ENCODE measurements at places on chromosomes 1 and 21.

GRCh38 chr1:233016798-233017197 is 66.4 kb downstream of the NTPCR start:
- DNase-seq: no peak

DNA sequence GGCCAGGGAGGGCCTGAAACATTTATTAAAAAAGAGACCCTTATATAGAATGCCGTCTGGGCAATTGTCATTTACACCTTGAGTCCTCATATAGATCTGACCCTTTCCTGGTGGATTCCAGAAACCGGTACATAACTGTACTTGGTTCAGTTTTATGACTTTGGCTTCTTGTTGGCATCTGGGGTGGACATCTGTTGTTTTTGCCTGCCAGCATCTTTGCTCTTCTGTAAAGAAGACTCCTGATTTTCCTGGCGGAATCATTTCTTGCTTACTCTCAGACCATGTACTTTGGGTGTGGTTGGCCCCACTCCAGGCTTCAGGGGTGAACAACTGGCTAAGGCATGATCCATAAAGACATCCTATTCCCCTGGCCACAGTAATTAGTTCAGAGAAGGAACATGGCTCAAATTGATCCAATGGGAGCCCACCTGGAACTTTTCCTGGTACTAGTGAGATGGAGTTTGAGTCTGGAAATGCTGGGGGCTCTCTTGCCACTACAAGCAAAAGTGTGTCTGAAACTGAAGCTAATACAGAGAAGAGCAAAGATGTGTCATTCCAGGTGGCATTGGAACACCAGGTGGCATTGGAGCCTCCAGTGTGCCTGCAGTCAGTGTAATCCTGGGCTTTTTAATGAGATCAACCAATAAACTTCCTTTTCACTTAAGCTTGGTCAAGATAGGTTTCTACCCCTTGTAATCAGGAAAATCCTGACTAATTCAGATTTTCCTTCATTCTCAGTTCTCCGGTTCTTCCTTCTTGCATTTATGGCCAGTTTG is 332.5 kb upstream of the CAMK1G start:
- DNase-seq: no peak

DNA sequence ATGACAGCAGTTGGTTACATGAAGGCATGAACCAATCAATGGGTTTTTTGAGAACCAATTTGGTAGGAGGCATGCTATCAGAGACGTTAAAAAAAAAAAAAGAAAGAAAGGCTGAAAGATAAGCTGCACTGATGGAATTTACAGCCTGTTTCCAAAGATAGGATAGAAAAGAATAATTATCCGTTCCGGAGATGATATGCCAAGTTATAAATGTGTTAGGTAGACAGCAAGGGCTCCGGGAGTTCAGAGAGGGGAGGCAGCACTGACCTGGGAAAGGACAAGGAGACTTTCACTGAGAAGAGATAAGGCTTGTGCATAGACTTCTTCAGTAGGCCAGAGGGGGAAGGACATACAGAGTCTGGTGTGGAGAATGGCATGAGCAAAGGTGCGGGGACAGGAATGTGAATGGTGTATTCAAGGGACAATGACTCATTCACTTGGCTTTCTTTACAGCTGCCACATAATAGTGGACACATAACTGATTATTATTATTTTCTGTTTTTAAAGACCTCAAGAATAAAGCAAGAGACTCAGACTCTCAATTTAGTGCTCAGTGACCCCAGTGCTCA is 24.8 kb upstream of the ACBD6 start:
- DNase-seq: no peak

- no peak for DNase-seq
Observed at GRCh38 chr21:30582870-30583269, 7.3 kb downstream of the KRTAP22-2 start.

- DNase-seq: peak; percentile 77
Observed at GRCh38 chr1:192530254-192530653, 45.3 kb upstream of the RGS1 start.

DNA sequence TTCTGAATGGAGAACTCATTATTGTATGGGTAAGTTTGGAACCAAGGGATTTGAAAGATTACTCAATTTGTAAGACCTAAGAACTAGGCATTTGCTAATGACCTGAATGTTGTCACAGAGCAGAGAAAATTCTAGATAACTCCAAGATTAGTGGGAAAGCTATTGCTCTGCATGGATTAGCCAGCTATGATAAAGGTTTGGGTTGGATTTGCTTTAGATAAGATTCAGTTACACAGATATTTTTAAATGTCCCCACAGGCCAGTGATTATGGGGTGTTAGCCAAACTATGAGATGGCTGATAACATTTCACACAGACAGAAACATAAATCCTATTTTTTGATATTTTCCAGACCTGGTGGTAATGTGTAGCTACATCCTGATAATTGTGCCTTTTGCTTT is 88.2 kb downstream of the NTPCR start:
- no peak for DNase-seq

DNA sequence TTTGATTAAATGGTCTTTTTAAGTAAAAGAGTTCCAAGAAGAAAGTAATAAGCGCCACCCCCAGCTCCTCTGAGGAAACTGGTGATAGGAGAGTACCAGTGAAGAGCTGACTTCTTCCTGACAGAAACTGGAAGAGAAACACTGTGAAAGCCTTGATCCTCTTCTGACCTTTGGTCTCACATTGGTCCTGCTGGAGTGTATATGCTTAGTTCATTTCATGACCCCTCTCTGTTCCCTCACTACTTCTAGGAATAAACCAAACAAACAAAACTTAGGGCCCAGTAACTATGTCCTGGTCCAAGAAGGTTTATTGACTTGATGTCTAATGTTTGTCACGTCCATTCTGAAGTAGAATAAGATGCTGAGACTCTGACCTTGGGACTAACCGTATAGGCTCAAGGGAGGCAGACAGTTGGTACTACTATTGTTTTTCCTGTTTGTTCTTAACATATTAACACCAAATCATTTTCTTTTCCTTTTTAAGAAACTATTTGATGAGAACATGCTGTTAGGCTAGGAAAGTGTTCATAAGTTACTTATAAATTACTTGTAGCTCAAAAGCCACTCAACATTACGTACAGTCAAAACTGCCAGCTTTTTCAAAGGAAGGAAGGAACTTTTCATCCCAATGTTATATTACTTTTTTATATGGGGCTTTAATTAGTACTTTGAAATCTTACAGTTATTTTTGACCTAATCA is 57.9 kb downstream of the MIER1 start:
- no peak for DNase-seq

GRCh38 chr1:64826991-64827390 is 82.1 kb downstream of the RAVER2 start:
- no peak for DNase-seq

DNA sequence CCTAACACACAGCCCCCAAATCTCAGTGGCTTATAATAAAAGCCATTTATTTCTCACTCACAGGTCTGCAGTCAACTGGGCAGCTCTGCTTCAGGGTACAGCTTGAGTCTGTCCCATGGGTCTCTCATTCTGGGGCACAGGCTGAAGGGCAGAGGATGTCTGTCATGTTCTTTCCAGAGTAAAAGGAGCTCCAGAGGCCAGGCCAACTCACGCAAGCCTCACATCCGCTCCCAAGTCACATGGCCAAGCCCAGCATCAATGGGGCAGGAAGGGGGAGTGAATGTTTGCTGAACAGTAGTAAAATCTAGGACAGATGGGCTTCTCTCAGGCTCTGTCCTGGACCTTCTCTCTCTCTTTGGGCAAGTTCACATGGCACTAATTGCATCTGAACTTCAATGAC is 7.1 kb upstream of the SSBP3 start:
- DNase-seq: no peak

- no peak for DNase-seq
Observed at GRCh38 chr1:212727386-212728181, 27.9 kb upstream of the BATF3 start.

GRCh38 chr1:67674260-67675011 is 10.6 kb upstream of the GADD45A start:
- no peak for DNase-seq

- no peak for DNase-seq
Observed at GRCh38 chr1:234889643-234890042, 239.0 kb downstream of the TOMM20 start.

- peak; percentile 14 for DNase-seq
Observed at GRCh38 chr1:182259229-182259872, 132.2 kb downstream of the GLUL start.

DNA sequence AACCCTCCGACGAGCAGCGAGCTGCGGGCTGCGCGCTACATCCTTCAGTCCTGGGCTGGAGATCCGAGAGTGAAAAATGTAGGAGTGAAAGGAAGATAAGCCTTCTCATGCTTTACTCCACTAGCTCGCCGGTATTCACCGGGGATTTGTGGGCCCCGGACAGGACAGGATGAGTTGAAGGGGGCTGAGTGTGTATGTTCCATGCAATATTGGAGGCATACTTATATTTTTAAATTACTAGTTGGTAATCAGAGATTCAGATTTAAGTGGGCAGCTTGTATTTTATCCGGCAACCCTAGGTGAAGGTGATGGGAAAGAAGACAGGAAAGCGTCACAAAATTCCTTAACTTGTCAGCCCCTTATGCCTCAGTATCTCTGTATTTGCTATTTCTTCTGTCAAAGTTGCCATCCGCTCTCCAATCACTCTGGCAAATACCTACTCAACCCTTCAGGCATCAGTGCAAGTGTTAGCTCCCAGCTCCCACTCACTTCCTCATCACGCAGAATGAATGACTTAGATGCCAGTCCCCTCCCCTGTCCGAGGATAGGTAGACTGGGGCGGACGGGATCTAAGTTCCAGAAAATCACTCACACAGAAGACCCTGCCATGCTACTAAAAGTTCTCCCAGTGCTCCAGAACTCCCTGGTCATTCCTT is 503 bp upstream of the PIGM start:
- DNase-seq: no peak

- DNase-seq: no peak
Observed at GRCh38 chr1:197787623-197788536, 12.6 kb upstream of the DENND1B start.

DNA sequence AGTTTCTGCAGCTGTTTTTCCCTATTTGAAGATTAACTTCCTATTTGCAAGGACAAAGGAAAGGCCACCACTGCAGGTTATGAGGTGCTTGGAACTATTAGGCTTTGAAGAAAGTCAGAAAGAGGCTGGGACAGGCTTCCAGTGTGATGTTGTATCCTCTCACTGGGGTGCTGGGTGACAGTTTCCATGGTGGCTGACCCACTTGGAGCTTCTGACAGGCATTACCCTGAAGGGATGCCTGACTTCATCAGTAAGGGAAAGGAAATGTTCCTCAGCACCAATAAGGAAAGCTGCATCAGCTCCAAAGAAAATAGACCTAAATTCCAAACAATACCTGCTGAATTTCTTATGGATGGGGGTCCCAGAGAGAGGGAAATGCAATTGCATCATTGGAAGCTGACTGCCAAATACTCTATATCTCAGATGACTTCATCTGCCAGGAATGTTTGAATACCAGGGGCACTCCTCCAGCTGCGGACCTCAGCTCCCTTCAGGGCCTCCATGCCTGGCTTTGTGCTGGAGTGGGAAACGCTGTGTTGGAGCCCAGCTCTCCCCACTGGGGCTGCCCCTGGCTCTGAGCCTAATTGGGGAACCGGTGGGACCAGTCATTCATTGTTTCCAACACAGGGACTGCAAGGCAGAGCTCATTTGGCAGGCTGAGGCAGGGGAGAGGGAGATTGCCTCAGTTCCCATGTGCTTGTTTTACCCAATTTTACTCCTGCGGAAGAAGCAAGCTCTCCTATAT is 76.6 kb downstream of the RGL1 start:
- no peak for DNase-seq

- DNase-seq: no peak
Observed at GRCh38 chr1:226078374-226078773, 15.9 kb downstream of the H3-3A start.

DNA sequence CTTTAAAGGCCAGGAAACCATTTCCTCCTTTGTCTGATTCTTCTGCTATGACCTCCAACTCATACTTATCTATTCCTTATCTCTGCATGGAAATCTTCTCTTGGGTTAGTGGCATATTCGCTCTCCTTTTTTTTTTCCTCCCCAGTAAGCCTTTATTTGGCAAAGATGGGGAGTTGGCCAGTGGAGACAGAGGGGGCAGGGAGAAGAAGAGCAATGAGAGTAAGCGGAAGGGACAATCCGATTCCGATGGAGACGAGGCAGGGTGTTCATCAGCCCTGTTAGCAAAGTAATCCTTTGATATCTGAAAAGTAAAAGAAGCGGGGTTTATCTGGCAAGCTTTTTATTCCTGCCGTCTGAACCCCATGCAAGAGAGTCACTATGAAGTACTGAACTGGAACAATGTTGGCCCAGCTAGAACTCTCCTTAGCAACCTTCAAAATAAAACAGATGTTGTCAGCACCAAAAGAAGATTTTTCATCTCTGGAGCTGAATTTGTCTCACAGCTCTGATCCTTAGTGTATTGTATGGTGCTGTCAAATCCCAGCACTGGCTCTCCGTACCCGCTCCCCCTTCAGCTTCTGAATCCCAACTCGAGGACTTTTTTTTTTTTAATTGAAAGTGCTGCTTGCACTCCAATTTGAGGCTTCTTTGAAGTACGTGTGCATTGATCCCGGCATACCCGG is 40.9 kb downstream of the PTGFRN start:
- no peak for DNase-seq

DNA sequence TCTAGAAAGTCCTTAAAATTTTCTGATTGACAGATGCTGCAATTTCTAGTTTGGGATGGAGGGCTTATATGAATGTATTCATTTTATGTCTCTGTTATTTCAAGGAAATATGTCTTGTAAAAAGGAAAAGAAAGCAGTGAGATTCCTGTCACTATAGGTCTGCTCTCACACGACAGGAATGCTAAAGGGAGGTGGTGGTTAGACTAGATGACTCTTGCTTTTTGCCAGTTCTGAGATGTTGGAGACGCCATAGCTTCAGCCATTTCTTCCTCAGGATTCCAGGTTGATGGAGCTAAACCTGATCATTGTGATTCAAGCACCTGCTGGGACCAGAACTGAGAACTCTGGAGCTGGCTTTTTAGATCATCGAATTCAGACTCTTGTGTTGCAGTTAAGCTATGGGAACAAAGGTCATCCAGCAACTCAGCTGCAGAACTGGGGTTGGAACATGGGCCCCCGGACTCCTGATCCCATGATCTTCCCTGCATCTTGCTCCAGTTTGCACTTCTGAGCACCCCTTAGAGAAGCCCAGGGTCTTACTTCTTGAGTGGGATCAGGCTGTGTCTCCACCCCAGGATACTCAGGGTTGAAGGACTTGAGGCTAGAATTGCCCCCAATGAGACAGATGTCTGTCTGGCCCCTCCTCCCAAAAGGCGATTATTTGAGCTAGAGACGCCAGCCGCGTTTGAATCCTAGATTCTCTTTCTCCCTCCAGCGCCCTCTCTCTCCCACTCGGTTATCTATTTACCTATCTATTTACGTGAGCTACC is 46.7 kb upstream of the FOXO6 start:
- no peak for DNase-seq

- DNase-seq: peak; percentile 48
Observed at GRCh38 chr1:226912587-226913176, 27.4 kb upstream of the COQ8A start.

GRCh38 chr21:17488620-17489019 is 24.2 kb upstream of the CXADR start:
- peak; percentile 13 for DNase-seq

- no peak for DNase-seq
Observed at GRCh38 chr1:62386351-62387121, 50.3 kb upstream of the USP1 start.

All from GM06990 (cell line).